KBM-7 (cell line): ENCODE measurements at places on chromosomes 3 and 15.

- no peak for DNase-seq
These were observed 73.0 kb downstream of the EEFSEC start for GRCh38 chr3:128226186-128226725.

DNA sequence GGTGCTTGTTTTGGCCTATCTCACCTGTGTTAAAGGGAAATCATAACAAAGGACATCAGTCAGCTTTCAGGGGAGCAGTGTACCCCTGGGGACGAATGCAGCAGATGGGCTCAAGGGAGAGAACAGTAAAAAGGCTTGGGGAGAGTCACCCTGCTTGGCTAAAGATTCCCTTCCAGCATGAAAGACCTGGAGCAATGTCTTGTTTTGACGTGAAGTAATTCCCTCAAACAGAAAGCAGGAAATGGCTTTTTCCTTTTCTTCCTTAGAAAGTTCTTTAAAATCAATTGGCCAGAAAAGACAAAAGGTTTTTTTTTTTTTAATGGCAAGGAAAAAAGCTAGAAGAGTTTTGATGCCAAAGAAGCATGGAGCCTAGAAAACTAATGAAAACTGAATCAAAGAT is 56.5 kb upstream of the PARL start:
- DNase-seq: no peak

- no peak for DNase-seq
These were observed 425.2 kb downstream of the ZBTB20 start for GRCh38 chr3:114721864-114722263.

DNA sequence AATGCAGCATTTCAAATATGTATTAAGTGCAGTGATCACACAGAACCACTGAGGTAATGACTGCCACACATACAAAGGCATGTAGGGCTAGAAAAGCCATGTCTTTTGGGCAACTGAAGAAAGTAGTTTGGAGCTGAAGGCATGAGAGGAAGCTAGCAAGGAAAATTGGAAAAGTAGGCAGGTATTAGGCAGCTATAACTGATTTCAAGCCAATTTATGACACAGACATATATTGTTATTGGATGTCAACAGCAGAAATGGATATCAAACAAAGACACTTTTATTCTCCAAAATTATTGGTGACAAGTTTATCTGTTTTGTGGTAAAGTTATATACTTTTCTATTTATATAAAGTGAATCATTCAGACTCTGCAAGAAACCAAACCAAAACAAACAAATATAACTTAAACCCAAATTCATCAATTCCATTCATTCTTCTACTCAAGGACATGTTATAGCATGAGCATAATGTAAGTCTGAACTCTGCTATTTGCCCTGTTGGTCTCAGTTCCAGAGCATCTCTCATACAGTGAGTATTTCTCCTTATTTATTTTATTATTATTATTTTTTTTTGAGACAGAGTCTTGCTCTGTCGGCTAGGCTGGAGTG is 307.4 kb upstream of the COL8A1 start:
- DNase-seq: no peak

DNA sequence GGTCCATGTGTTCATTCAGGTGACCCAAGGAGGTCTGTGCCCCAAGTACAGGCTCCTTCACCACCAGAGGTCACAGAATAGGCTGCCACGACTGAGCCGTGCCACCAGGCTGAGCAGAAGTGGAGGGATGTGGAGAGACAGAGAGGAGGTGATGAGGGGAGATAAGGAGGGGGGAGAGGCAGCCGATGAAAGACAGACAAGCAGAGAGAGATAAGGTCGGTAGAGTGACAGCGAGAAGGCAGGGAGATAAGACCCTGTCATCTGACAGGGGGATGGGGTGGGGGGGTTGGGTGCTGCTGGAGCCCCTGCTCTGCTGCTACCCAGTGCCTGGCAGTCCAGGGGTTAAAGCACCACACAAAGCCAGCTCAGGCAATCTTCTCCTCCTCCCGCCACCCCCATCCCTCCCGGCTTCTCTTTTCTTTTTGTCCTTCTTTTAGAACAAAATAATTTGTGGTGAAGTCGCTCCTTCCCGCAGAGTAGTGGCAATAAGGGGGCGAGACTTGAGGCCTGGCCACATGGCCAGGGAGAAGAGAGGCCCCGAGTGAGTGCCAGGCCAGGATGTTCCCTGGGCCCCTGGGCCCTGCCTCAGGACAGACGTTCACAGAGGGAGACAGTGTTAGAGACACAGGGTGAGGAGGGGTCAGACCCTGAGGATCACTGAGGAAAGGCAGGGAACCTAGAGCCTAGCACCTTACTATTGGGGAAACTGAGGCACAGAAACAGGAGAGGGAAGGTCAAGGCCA is 67.9 kb downstream of the CACNA2D2 start:
- DNase-seq: peak; percentile 10

- no peak for DNase-seq
These were observed at the start of gene VILL for GRCh38 chr3:37990527-37990926. VILL (plus strand) TSS chr3:37990786; CDS start chr3:37993673, 2,887 bp downstream.

- no peak for DNase-seq
These were observed 316.9 kb upstream of the ICE2 start for GRCh38 chr15:60795889-60796288.

GRCh38 chr15:75182187-75183131 is 19.2 kb upstream of the C15orf39 start:
- DNase-seq: no peak

GRCh38 chr15:33148129-33148751 is 46.3 kb downstream of the FMN1 start:
- no peak for DNase-seq

DNA sequence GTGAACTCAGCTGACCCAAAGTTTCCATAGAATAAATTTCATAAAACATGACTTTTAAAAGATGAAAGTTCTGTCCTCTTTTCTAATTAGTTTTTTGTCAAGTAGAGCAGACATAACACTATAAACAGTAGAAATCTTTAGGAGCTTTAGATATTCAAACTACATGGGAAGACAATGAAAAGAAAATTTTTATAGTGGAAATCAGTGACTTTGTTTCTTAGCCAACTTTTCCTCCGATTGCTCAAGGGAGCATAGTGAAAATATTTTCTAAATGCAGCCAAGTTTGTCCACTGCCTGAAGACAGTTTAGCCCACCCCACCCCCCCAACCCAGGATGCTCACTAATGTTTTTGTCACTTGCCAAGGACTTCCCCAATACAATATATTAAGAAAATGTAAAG is 114.9 kb downstream of the PLD1 start:
- DNase-seq: no peak

GRCh38 chr3:176359211-176359610 is 838.1 kb downstream of the TBL1XR1 start:
- DNase-seq: no peak

- DNase-seq: no peak
These were observed 24.8 kb downstream of the RBP1 start for GRCh38 chr3:139514741-139515140.

DNA sequence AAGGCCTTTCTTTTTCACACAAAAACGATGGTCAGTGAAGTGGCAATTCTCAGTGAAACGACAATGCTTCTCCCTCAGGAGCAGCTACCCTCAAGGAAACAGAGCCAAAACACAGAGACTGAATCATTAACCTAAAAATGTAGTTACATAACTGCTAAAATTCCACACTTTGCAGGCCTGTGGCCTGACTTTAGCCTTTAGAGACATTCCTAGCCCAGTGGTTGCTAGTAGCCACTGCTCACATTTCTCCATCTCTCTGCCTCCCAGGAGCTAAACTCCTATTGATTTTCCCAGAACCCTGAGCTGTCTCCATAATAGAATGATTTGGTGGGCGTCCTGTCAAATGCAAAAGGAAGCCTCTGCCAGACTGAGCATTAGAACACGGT is 630.1 kb upstream of the KCNMB2 start:
- DNase-seq: no peak

- DNase-seq: peak; percentile 28
These were observed 40.9 kb downstream of the FBXL2 start for GRCh38 chr3:33317963-33318709.

DNA sequence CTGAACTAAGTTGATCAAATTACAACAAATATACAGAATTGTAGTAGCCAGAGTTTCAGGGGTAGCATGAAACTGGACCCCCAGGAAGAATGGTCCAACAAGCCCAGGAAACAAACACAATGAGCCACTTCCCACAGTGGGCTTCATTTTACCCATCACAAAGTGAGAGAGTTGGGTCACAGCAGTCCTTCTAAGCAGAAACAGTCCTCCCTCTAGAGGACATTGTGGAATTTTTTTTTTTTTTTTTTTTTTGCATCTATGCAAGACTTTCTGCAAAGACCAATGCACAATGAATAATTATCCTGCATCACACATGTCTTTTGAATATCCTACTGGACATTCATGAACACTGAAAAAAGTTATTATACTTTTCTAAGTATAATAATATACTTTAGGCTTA is 73.8 kb upstream of the ATP13A5 start:
- peak; percentile 12 for DNase-seq

GRCh38 chr3:52023860-52024764 is 28.4 kb upstream of the RPL29 start:
- DNase-seq: no peak

DNA sequence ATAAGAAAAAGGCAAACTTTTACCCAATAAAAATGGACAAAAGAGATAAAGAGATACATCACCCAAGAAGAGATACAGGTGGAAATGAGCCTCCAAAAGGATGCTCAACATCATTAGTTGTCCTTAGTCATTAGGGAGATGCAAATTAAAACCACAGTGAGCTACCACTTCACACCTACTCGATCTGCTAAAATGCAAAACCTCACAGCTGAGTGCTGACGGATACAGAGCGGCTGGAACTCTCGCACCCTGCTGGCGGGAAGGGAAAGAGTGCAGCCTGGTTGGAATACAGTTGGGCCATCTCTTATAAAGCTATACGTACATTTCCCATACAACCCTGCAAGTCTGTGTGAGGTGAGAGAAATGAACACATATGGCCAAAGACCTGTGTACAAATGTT is 78.5 kb upstream of the PRR20G start:
- DNase-seq: no peak

DNA sequence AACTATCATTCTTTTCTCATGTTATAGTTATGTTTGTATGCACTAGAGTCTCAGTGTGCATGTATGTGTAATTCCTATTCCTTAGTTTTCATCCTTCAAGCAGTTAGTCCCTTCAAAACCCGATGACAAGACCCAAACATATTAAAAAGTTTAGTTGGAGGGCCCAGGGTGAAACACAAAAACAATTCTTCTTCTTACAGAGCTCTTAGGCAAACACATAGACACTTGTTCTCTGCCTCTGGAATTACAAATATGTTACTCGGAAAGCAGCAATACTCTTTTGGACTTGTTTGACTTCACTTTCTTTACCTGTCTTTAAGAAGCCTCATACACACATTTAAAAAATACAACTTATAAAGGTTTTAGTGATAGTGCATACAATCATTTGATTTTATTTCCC is 763 bp upstream of the CNTN6 start:
- DNase-seq: no peak

- DNase-seq: peak; percentile 19
These were observed 26.5 kb upstream of the PLOD2 start for GRCh38 chr3:146187334-146187950.

- no peak for DNase-seq
These were observed 51.8 kb downstream of the TMEM108 start for GRCh38 chr3:133089906-133090485.
